KBM-7 (cell line): ENCODE measurements at places on chromosomes 6 and 20.
A peak's percentile ranks its signal among the peaks of the same experiment; 100 is the strongest.

GRCh38 chr6:56040889-56041301 lies 165.5 kb upstream of the BMP5 start:
- DNase-seq, result no peak

DNA sequence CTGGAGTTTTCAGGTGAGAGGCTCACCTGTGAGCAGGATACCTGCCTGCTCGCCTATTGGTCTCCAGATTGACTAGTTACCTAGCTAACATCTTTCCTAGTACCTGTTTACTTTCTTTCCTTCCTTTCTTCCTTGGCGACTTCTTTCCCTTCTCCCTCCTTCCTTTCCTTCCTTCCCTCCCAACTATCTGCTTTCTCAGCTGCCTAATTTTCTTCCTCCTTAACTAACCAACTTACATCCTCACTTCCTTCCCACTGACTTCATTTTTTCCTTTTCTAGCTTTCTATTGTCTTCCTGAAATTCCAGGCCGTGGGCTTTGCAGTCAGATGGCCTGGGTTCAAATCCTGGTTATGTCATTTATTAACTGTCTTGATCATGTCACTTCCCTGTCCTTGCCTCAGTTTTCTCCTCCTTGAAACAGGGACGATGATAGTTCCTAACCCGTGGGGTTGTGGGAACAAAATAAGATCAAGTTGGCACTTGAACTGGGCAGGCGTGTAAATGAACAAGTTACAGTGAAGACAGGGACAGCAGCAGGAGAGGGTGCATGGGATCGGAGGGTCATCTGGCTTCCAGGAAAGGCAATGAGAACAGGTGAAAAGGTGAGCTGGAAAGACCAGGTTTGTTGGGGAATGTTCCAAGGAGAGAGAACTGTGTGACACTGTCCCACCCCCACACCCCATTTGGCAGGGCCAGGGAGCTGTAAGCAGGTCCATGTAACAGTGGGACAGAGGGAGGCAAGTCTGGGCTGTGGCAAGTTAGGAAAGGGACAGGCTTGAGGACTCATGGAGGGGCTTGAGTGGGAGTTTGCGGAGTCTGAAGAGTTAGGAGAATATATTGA lies 540 bp downstream of the SGK2 start:
- no peak for DNase-seq

GRCh38 chr6:18016133-18016532 lies 28.7 kb upstream of the KIF13A start:
- no peak for DNase-seq

DNA sequence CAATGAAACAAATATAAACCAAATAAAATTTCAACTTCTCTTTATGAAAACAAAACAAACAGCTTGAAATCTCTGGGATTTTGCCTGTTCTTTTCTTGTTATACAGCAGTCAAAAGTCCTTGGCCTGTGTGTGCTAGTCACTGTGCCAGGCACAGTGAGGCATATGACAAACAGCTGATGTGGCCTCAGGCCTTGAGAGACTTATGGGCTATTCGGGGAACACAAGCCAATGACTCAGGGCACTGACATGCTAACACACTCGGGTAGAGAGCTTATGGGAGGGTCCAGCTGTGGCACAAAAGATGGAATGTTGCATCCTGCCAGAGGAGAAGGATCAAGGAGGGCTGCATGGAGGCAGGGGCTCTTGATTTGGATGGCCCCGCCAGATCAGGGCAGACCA lies 95.4 kb upstream of the NKX2-2 start:
- DNase-seq, result no peak

- no peak for DNase-seq
These were observed 14.1 kb downstream of the MCHR2 start for GRCh38 chr6:99979953-99980352.

GRCh38 chr6:108714766-108715414 lies 133.3 kb upstream of the ARMC2 start:
- DNase-seq, result no peak

- DNase-seq, result no peak
These were observed 47.3 kb downstream of the ZFAND3 start for GRCh38 chr6:37866590-37867507.

GRCh38 chr6:142627474-142627873 lies 317.5 kb downstream of the HIVEP2 start:
- DNase-seq, result no peak

DNA sequence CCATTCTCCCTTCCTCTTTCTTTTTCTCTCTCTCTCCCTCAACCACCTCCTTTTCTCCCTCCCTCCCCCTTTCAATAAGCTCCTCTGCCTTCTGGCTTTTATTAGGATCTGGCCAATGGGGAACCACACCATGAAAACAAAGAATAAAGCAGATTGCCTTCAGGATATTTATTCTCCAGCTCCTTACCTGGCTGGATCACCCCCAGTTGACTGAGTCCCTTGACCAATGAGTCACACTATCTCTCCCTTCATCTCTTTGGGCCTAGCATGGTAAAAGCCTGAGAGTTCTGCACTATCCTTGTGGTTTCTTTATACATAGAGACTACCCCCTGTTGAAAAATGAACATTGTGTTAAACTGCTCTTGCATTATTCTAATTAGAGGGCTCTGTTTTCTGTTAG lies 476.8 kb downstream of the EPHA7 start:
- no peak for DNase-seq

GRCh38 chr6:85394853-85395538 lies 54.9 kb upstream of the NT5E start:
- DNase-seq, result no peak

GRCh38 chr6:39634646-39635341 lies 90.4 kb downstream of the KIF6 start:
- DNase-seq, result no peak

GRCh38 chr6:118387921-118388701 lies 160.0 kb upstream of the PLN start:
- DNase-seq, result no peak

GRCh38 chr6:37174515-37175331 lies 4.8 kb downstream of the PIM1 start:
- no peak for DNase-seq

- peak; percentile 30 for DNase-seq
These were observed 47.5 kb downstream of the DSTN start for GRCh38 chr20:17617212-17617867.

- no peak for DNase-seq
These were observed 78.9 kb upstream of the SCP2D1 start for GRCh38 chr20:18734525-18735189.

- no peak for DNase-seq
These were observed 3.3 kb downstream of the VAPB start for GRCh38 chr20:58392286-58392685.

GRCh38 chr6:134821928-134822864 lies 127.7 kb downstream of the ALDH8A1 start:
- DNase-seq, result no peak

DNA sequence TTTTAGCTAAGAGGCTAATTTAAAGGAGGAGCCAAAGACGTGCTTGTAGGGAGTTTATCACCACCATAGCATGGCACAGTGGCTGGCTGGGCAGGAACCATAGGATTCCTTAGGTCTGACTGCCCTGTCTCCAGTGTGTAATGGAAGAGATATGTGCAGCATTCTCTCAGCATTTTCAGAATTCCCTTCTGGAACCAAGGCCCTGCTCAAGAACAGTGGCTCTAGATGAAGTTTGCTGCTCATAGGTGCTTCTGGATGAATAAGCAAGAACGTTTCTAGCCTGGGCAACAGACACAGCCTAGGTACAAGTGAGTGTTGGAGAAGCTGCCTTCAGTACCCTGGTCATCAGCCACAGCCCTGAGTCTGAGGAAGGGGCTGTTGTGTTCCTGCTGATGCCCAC lies 69.1 kb downstream of the LCA5 start:
- no peak for DNase-seq
